ENCODE measurements at places on chromosomes 12 and 14.

- no peak for DNase-seq
Observed at GRCh38 chr14:74599946-74600345, 12.1 kb downstream of the LTBP2 start.

- peak; percentile 9 for DNase-seq
Observed at GRCh38 chr12:93722835-93723567, 45.8 kb downstream of the CRADD start.

- peak; percentile 44 for DNase-seq
Observed at GRCh38 chr14:22303589-22304195, 285.3 kb downstream of the DAD1 start.

DNA sequence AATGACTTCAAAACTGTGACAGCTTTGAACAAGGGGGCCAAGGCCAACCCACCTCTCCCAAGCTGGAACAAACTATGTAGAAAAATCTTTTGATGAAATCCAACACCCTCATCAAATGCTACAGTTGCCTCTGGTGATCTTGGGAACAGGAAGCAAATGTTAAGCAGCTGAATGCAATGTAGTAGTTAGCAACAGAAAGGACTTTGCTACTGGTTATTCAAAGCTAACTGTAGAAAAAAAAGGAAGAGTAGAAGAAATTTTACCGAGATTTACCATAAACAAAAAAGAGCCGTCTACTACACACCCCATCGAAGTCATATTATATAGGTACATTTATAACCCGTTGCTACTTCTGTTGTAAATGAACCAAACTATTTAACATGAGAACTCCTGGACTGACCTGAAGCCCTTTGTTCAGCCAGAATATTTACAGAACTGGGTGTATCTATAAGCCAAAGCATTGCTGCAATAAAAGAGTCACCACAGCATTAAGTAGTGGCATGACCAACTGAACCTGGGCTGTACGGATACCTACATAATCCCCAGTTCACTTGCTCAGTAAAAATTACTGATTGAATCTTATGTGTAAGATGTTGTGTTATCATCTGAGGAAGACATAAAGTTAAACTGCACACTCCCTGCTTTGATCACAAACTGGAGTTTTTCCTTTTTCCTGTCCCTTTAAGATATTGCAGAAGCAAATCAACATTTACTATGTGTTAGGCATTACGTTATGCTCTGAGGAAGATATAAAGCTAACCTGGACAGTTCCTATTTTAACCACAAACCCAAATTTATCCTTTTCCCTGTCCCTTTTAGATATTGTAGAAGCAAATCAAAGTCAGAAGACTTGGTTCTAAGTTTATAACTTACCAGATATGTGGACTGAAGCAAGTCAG, 25.1 kb downstream of the SYNJ2BP start:
- no peak for DNase-seq

- DNase-seq, result no peak
Observed at GRCh38 chr12:87323369-87323768, 705.8 kb downstream of the C12orf50 start.

DNA sequence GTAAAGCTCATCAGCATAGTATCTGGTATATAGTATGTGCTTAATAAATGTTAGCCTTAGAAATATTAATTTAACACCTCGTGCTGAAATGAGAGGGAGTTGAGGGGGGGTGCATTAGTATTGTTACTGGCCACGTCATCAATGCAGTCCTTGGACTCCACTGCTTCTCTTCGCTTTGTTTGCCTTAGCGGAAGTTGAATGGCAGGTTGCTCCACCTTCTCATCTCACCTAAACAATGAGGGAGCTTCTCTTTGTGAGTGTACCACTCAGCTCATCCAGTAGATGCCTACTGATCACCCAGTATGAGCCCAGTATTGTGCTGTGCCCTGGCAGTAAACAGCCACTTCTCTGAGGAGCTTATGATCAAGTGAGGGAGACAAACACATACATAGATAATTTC, 4.5 kb downstream of the TMEM117 start:
- no peak for DNase-seq

- no peak for DNase-seq
Observed at GRCh38 chr14:85187521-85187920, 342.4 kb upstream of the FLRT2 start.

- DNase-seq, result no peak
Observed at GRCh38 chr12:107478881-107479280, 206.7 kb upstream of the PWP1 start.

DNA sequence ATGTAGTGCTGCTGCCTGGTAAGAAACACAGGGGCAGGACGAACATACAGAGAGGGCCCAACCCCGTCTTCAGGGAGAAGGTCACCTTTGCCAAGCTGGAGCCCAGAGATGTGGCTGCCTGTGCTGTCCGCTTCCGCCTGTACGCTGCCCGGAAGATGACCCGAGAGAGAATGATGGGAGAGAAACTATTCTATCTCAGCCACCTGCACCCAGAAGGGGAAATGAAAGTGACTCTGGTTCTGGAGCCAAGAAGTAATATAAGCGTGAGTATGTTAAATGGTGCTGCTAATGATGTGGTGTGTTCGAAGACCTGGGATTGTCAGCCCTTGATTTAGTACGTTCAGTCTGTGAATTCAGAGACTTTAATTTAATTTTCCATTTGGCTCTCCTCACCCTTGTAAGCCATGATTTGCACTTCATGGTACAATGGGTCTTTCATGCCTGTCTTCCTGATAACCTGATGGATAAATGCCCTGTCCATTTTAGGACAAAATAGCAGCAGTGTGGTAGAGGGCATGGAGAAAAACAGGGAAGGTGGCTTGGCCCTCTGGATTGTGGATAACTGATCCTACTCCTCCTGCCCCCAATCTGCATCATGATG, 318.9 kb downstream of the SNAPC1 start:
- DNase-seq, result no peak

DNA sequence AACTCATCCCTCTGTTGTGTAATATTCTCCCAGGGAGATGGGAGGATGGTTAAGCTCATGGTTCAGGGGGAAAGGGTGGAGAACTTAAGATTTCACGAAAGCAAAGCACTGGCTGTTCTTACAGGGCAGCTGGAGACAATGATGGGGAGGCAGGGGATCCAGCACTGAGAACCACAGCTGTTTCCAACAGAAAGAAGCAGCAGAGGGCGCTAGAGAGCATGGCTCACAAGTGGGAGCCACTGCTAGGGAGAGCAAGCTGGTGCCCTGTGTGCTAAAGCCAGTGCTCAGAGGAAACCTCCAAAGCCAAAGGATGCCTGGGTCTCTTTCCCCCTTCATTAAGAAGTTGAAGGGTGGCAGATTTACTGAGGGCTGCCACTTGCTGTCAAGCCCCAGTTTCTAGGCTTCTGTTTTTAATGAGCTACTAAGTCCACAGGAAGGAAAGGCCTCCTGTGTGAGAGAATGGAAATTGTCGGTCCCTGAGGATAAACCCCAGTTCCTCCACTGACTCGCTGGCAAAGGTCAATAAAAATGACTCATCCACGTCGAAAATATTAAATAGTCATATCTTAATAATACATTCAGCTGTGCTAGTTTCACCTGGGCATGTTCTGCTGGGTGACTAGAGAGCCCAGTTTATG, 199.7 kb downstream of the ANO2 start:
- no peak for DNase-seq

GRCh38 chr14:31835049-31835448, 242.1 kb upstream of the ARHGAP5 start:
- no peak for DNase-seq

DNA sequence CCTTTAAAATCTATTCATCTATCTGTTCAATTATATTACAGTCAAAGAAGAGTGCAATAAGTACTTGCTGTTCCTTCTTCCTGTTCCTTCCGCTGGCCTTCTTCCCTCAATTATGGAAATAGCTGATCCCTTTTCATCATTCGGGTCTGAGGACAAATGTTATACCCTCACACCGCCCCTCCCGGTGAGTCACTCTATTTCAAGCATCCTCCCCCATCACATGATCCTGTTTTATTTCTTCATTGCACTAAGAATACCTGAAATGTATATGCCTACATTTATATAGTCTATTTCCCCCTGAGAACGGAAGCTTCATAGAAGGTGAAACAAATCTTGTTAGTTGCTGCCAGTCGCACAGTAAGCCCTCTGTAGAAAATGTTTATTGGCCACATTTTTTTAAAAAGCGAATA, 2.5 kb downstream of the SLC38A1 start:
- peak; percentile 49 for DNase-seq

DNA sequence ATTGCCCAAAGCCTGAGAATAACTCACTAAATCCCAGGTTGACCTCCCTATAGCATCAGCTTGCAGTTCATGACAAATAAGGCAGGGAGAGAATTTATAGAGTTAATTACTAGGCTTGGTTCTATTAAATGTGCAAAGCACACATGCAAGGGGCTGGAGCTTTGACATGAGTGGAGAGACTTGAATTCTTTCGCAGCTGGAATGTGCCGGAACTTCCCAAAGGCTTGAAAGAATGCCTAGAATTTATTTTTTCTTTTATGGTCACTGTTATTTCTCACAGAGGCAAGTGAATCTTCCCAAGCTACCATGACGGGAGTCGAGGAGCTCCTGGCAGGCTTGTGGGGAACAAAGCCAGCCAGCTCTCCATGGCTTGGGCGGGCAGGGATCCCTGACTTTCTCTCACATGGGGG, 95.5 kb upstream of the USP44 start:
- DNase-seq, result no peak

DNA sequence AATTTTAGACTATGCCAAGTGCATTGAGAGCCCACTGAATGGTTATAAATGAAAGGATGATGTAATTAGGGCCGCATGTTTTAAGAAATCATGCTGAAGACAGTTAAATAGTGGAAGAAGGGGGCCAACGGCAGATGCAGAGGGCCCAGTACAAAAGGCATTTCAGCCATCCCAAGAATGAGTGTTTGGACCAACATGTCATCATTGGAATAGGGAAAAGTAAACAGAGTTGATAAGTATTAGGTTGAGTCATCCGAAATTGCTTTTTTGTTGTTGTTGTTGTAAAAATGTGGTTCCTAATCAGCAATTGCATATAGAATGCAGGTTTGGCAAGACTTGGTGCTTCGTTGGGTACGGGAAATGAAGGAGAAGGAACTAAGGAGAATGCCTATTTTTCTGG, 29.5 kb downstream of the BMP4 start:
- DNase-seq, result no peak

GRCh38 chr14:24167469-24168114, 4.3 kb upstream of the REC8 start:
- no peak for DNase-seq

DNA sequence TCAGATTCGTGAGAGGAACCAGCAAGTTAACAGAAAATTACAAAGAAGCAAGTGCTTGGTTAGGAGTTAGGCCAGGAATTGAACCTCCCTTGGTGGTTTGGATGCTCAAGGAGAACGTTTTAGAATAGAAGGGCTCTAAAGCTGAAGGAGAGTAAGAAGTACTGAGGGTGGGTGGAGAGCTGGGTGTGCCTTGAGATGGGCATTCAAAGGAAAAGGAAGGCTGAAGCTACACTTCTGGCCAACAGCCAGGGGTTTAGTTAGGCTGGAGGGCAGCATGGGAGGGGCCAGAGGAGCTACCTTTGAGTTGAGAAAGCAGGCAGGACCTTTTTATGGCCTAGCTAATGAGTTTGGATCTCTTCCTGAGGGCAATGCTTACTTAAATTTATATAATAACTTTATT, 421.2 kb downstream of the CCDC91 start:
- DNase-seq, result no peak

GRCh38 chr12:88453323-88453722, 126.9 kb downstream of the KITLG start:
- no peak for DNase-seq

- DNase-seq, result no peak
Observed at GRCh38 chr12:53172352-53172751, 8.2 kb upstream of the ZNF740 start.

- DNase-seq, result no peak
Observed at GRCh38 chr14:33386781-33387180, 448.1 kb downstream of the NPAS3 start.

DNA sequence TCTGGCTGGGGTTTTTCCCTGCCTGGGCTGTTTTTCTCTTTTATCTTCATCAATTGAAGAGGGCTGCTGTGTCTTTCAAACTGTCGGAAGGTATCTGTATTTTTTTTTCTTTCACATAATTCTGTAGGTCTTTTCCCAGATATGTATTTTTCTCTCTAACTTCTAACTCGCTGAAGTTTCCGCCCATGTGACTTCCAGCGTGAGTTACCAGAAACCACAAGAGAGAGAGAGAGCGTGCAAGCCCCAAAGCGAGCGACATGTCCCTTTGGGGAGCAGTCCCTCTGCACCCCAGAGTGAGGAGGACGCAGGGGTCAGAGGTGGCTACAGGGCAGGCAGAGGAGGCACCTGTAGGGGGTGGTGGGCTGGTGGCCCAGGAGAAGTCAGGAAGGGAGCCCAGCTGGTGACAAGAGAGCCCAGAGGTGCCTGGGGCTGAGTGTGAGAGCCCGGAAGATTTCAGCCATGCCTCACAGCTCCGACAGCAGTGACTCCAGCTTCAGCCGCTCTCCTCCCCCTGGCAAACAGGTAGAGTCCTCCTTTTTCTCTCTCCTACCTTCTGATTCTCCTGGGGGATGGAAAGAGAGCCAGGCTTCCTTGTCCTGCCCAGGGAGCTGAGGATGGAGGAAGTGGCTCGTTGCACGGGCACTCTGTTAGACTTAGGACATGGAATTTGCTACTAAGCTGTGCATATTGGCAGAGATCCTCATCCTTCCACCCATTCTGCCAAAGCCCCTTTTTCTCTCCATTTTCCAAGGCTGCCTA, at the start of gene BATF:
Gene BATF (plus strand): TSS at position 246 of the 759 bp plus-strand sequence. CDS start 214 bp downstream, at position 460.
- DNase-seq, result no peak

DNA sequence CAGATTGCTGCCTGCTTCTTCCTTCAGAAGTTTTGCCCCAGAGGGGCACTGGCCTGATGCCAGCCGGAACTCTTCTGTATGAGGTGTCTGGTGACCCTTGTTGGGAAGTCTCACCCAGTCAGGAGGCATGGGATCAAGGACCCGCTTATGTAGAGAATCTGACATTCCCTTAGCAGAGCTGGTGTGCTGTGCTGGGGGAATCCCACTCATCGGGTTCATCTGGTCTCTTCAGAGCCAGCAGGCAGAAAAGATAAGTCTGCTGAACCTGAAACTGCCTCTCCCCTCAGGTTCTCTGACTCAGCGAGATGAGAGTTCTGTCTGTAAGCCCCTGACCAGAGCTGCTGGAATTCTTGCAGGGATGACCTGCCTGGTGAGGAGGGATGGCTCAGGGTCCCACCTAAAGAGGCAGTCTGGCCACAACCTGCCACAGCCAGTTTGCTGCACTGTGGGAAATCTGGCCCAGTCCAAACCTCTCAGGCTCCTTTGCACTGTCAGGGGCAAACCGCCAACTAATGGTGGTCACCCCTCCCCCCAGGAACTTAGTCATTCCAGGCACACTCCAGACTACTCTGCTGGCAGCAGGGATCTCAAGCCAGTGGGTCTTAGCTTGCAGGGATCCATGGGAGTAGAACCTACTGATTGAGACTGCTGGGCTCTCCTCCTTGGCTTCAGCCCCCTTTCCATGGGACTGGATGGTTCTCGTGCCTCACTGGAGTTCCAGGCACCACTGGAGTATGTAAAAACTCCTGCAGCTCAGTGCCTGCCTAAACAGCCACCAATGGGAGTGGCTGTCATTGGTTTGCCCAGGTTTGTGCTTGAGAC, 4.1 kb downstream of the CLEC2D start:
- peak; percentile 84 for DNase-seq

- DNase-seq, result no peak
Observed at GRCh38 chr12:4910502-4911315, 1.0 kb downstream of the KCNA1 start.
